Brain microvascular endothelial cell (primary cell): ENCODE measurements at places on chromosomes 13 and 19.
A peak's percentile ranks its signal among the peaks of the same experiment; 100 is the strongest.

DNA sequence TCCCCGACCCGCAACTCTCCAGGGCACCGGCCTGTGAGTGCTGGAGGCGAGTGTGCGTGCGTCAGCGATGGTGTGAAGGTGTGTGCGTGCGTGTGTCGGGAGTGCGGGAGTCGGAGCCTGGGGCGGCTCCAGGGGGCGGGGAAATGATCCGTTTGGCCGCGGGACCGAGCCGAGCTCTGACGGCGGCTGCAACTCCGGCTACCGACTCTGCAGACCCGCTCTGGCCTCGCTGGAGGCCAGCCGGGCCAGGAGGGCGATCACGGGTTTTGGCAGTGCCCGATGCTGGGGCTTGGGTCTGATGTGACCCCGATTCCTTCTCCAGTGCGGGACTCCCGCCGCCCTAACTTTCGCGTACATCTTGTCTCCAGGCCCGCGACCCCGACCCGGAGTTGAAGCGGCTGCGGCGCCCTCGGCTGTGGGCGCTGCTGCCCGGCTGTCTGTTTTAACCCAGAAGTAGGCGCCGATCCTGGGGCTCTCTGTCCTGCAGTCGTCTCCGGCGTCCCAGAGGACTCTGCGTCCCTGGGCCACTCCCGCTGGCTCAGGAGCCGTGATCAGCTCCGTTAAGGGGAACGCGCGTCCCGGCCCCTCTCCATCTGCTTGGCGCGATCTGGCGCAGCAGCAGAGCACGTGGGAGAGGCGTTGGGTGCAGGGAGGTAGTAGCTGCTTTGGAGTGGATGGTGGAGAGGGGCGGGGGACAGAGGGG, 1.2 kb downstream of the CHST8 start:
- DNase-seq: no peak

GRCh38 chr13:32381539-32381938, 46.4 kb downstream of the N4BP2L1 start:
- DNase-seq: peak; percentile 14

DNA sequence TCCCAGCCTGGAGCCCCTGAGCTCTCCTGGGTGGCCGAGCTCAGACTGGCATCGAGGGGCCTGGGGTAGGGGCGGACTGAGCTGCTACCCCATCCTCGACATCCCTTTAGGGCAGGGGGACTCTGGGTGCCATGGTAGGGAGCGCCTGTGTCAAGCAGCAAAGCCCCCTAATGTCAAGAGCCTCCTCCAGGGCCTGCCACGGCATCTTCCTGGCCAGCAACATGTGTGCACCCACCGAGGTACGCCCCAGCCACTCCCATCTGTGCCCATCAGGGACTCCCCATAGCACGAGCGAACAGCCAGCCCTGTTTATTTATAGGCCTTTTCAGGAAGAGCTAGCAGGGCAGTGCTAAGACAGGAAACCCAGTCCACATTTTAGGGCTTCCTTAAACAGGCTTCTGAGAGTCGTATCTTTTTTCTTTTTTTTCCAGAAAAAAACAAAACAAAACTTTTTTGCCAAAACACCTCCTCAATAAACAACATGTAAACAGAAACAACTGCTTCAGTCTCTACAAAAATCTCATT, 14.3 kb downstream of the LRP3 start:
- no peak for DNase-seq

GRCh38 chr19:5587661-5588060, 19.9 kb upstream of the TINCR start:
- DNase-seq: no peak

GRCh38 chr13:79307433-79307861, 98.6 kb downstream of the RBM26 start:
- DNase-seq: no peak

DNA sequence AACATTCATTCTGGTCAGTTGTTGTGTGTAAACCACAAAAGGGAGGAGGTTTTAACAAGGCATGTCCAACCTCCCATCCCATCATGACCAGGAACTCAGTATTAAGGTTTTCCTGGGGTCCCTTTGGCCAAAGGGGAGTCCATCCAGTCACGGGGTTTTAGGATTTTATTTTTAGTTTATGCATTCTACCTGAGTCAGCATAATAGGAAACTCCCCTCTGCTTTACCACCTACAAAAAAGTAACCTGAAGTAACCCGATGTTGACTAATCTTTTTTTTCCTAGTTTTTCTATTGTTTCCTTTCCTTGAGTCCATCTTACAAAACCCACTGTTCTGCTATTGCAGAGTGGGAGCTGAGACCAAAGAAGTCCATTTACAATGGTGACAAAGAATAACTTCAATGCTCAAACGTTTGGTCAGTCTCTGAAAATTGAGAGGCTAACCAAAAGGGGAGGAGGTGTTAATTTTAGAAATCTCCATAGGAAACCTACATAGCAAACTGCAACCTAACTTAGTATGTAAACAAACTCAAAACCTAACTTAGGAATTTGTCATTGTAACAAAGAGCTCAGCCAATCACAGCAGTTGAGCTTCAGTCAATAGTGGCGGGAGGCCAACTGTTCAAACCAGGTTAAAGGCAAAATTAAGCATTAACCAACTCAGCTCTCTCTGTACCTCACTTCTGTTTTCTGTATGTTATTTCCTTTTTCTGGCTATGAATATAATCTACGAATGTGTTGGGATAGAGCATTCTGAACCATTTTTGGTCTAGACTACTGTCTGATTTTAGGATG, 1954.1 kb downstream of the PCDH9 start:
- DNase-seq: no peak

DNA sequence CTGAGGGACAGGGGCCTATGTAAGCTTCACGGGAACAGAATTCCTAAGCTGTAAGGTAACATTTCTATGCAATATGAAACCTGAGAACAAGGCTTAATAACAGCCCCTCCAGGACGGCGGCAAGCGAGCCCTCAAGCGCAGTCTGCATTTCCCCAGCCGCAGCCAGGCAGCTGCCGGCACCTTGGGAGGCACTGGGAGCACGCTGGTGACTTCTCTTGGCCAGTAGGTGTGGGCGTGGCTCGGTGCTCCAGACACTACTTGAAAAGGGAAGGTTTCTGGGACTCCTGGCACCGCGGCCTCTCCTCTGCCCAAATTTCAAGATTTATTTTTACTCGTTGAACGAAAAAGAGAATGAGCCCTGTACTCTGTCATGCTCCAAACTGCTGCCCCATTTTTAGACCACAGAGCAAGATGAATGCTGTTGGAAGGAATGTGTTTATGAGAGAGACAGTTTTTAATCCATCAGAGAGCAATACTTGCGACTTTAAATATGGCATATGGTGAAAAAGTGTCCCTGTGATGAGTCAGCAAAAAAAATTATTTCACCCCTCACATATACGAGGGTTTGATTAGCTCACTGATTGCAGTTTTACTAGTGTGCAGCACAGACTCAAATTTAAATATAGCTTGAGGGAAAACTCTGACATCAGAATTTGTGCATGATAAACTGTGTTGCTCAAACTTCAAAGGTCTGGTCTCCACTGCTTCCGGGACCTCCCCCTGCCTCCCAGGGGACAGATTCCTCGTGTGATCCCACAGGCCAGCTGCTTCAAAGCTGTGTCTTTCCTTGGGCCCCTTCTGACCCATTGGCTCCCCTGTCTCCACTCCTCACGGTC, 81.2 kb downstream of the COL4A2 start:
- peak; percentile 94 for DNase-seq

DNA sequence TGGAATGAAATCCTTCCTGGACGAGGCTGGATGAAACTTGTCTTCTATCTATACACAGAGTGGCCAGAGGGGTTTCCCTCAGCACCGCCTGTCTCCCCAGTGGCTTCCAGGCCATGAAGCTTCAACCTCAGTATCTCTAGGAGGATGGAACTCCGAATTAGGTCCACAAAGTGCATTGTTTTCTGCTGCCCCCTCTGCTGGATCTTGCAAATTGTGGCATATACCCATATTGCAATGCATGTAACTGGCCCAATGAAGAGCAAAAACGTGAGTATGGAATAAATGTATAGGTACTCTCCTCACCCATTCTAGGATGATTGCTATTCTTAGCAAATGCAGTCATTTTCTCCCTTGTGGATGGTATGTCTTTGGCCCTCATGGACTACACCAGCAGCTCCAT, 14.7 kb upstream of the LILRB4 start:
- DNase-seq: no peak

DNA sequence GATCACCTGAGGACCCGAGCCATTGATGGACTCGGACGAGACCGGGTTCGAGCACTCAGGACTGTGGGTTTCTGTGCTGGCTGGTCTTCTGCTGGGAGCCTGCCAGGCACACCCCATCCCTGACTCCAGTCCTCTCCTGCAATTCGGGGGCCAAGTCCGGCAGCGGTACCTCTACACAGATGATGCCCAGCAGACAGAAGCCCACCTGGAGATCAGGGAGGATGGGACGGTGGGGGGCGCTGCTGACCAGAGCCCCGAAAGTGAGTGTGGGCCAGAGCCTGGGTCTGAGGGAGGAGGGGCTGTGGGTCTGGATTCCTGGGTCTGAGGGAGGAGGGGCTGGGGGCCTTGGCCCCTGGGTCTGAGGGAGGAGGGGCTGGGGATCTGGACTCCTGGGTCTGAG, 888 bp downstream of the FGF21 start:
- no peak for DNase-seq

DNA sequence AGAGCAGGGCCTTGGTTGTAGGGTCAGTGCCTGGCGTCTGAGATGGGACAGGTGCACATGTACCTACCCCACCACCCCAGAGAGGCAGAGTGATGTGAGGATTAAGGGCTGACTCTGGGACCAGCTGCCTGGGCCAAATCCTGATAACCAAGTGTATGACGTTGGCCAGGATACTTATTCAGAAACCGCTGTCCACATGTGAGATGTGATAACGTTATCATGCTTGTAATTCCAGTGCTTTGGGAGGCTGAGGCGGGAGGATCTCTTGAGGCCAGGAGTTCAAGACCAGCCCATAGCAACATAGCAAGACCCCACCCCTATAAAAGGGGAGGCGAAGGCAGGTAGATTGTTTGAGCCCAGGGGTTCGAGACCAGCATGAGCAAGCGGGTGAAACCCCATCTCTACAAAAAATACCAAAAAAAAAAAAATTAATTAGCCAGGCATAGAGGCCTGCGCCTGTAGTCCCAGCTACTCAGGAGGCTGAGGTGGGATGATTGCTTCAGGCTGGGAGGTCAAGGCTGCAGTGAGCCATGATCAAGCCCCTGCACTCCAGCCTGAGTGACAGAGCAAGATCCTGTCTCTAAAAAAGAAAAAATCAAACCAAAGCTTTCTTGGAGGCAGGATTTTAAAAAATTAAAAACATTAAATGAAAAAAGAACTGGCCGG, 10.0 kb downstream of the ADGRE5 start:
- DNase-seq: no peak

GRCh38 chr13:60035874-60036273, 127.9 kb downstream of the DIAPH3 start:
- no peak for DNase-seq

DNA sequence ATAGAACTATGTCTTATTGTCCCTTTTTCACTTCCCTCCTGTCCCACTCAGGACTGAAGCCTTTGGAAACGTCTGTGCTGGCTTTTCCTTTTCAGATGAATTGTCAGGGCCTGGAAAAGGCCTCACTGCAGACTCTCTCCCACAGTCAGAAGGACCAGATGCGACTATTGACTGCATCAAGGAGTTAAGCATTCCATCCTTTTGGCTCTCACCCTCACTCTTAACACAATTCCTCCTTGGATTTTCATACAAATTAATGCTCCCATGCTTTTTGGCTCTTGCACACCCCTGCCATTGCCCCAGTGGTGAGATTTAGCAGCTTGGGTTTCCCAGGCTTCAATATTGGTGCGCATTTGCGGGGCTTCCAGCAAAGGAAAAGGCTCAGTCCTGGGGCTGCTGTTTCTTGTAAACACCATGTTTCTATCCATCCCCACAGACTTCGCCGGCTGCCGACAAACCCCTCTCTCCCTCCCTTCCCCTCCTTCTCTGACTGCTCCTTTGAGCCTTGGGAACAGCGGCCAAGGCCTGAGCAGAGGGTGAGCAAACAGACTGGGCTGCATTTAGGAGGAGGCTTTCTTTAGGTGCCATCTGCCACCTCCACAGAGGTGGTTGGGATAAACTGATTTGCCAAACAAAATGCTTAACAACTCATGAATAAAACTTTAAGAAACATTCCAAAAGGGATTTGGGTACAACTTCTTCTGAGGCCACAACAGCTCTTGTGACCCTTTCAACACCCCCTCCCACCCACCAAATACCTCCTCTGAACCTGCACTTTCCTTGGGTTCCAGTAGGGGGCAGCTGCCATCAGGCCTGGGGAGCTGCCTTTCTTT, 48.6 kb upstream of the PCDH8 start:
- DNase-seq: no peak

GRCh38 chr13:77429320-77430142, 102.6 kb upstream of the MYCBP2 start:
- peak; percentile 28 for DNase-seq

- peak; percentile 61 for DNase-seq
Observed at GRCh38 chr13:75801388-75801945, 165.3 kb downstream of the LMO7 start.

GRCh38 chr13:42266473-42266872, 5.5 kb upstream of the AKAP11 start:
- DNase-seq: peak; percentile 57

DNA sequence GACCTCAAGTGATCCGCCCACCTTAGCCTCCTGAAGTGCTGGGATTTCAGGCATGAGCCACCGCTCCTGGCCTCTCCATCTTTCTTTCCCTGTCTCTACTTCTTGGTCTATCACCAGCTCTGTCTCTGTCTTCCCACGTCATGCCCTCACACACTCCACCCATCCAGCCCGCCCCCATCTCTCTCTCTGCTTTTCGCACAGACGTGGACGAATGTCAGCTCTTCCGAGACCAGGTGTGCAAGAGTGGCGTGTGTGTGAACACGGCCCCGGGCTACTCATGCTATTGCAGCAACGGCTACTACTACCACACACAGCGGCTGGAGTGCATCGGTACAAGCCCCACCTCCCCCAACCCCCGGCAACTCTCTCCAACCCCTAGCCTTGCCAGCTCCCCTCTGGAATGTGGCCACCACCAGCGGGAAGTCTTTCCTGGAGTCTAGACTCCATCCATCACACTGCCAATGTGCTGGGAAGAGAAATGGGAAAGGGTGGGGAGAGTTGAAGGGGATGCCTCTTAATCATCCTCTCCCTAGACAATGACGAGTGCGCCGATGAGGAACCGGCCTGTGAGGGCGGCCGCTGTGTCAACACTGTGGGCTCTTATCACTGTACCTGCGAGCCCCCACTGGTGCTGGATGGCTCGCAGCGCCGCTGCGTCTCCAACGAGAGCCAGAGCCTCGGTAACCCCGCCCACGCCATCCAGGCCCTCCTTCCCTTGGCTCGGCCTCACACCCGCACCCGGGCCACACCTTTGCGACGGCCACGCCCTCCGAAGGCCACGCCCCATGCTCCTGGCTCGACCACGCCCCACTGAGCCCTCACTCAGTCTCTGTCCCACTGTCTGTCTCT, 22.5 kb downstream of the LTBP4 start:
- no peak for DNase-seq

GRCh38 chr13:111359237-111359915, 38.9 kb downstream of the TEX29 start:
- no peak for DNase-seq

- no peak for DNase-seq
Observed at GRCh38 chr19:16205205-16206045, 7.7 kb downstream of the AP1M1 start.

- DNase-seq: no peak
Observed at GRCh38 chr19:49894011-49894664, 2.5 kb downstream of the IL4I1 start.

- DNase-seq: no peak
Observed at GRCh38 chr13:36436811-36437210, 4.5 kb downstream of the CCNA1 start.
